ENCODE measurements at places on chromosomes 1 and 21. TPM values are rescaled to one million over a fixed set of nuclear protein-coding genes. Genes with fewer than 3 reads are reported as not detected.

ADCY10 gene
- total RNA-seq, result 0.16 TPM

ZNF697 gene
- 9.5 TPM for total RNA-seq

CELSR2 gene
- total RNA-seq, result 1.3 TPM

FYB2 gene
- total RNA-seq, result 22.9 TPM

C1orf116 gene
- total RNA-seq, result 5.6 TPM

NEGR1 gene
- total RNA-seq, result 5.6 TPM

SFN gene
- total RNA-seq, result not detected

MRAP gene
- total RNA-seq, result 5.1 TPM

THEM5 gene
- total RNA-seq, result not detected

BARHL2 gene
- not detected for total RNA-seq

SELL gene
- total RNA-seq, result 1.9 TPM

CLCA4 gene
- 15.1 TPM for total RNA-seq

IVL gene
- not detected for total RNA-seq

FAM78B gene
- 0.98 TPM for total RNA-seq

CCDC27 gene
- not detected for total RNA-seq

KRTAP11-1 gene
- total RNA-seq, result not detected

MXRA8 gene
- 93.4 TPM for total RNA-seq

LIPI gene
- total RNA-seq, result not detected

TENT5C gene
- total RNA-seq, result 10.2 TPM

TRNP1 gene
- total RNA-seq, result 1.6 TPM

S100A5 gene
- not detected for total RNA-seq

NT5C1A gene
- 0.29 TPM for total RNA-seq

DNAJC28 gene
- total RNA-seq, result 2.2 TPM

E2F2 gene
- 0.73 TPM for total RNA-seq

TGFB2 gene
- total RNA-seq, result 9.5 TPM

HTR6 gene
- not detected for total RNA-seq

LCE2C gene
- total RNA-seq, result not detected

PTPRU gene
- total RNA-seq, result 33.1 TPM

CCDC18 gene
- 9.4 TPM for total RNA-seq

Measured in breast epithelium (tissue), 4 donors.